ENCODE measurements at places on chromosomes 4 and X. TPM values are rescaled to one million over a fixed set of nuclear protein-coding genes. Genes with fewer than 3 reads are reported as not detected.

SOD3 gene
- total RNA-seq = not detected

SLC6A8 gene
- 6.0 TPM for total RNA-seq

DNA sequence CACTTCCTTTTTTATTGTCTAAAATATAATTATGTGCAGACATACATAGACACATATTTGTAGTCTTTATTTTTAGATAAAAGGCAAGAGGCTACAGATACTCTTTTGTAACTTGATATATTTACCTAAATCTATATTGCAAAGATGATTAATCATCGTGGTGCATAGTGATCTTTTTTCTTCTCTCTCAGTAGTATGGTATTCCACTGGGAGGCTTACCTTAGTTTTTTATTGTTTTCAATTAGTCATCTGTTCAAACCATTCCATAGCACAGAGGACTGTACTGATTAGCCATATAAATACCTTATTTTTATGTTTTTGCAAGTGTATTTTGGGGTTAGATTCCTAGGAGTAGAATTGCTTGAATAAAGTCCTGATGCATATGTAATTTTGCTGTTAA lies 619.7 kb downstream of the GRXCR1 start:
- H3K4me1 ChIP-seq = no peaks in the 10 kb centered on the region
- no peak overlapping the region for H3K27ac ChIP-seq
- no peaks in the 10 kb centered on the region for H3K36me3 ChIP-seq
- H3K27me3 ChIP-seq = no peaks in the 10 kb centered on the region

DNA sequence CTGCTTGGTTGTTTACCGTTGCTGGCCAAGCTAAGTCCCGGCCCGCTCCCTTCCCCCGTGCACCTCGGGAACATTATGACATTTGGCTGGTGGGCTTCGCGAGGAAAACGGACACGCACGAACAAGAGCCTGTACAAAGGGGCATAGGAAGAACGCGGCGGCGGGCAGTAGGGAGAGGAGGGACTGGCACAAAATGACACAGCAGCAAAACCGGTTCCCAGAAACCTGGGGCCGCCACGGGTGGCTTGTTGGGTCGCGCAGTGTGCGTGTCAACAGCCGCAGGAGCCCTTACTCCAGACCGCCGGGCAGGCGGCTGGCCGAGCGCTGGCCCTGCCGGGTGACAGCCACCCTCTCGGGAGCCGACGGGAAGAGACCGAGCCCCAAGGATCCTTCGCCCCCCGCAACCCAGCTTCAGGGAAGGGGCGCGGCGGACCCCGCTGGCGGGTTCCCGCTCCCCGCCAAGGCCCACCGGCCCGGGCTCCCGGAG lies 1.6 kb upstream of the LIN54 start:
- H3K4me3 ChIP-seq = peak overlapping the region; percentile 96
- peak overlapping the region; percentile 90 for H3K27ac ChIP-seq
- no peaks in the 10 kb centered on the region for H3K27me3 ChIP-seq
- peaks cover 51% of the 10 kb centered on the region for H3K4me1 ChIP-seq
- H3K36me3 ChIP-seq = no peaks in the 10 kb centered on the region
- DNase-seq = peak; percentile 26

DNA sequence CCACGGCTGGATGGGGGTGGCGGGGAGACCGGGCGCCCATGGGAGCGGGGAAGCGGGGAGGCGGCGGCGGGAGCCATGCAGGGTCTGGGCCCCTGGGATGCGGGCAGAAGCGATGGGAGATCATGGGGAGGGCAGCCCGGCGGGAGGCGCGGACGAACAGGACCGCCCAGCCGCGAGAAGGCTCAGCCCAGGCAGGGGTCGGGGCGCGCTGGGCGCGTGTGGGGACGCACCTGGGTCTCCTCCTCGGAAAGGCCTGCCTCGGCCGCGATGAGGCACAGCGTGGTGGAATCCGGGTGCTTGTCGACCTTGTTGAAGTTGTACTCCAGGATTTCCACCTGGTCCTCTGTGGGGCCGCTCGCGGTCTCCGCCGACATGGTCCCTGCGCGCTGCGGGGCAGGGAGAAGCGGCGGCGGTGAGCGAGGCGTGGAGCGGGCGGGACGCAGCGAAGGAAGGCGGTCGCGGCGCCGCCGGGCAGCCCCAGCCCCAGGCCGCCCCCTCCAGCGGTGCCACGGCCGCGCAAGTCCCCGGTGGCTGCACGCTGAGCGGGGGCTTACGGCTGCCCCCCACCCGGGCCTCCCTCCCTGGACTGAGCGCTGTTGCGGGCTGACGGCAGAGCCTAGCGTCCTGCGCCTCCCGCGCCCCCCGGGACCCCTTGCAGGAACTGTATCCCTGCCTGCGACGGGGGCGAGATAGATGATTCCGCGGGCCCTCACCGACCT lies 25.3 kb downstream of the HOPX start:
- peak overlapping the region; percentile 85 for H3K27ac ChIP-seq
- H3K36me3 ChIP-seq = peaks cover 17% of the 10 kb centered on the region
- peaks cover 24% of the 10 kb centered on the region for H3K27me3 ChIP-seq
- H3K4me1 ChIP-seq = peaks cover 62% of the 10 kb centered on the region

DNA sequence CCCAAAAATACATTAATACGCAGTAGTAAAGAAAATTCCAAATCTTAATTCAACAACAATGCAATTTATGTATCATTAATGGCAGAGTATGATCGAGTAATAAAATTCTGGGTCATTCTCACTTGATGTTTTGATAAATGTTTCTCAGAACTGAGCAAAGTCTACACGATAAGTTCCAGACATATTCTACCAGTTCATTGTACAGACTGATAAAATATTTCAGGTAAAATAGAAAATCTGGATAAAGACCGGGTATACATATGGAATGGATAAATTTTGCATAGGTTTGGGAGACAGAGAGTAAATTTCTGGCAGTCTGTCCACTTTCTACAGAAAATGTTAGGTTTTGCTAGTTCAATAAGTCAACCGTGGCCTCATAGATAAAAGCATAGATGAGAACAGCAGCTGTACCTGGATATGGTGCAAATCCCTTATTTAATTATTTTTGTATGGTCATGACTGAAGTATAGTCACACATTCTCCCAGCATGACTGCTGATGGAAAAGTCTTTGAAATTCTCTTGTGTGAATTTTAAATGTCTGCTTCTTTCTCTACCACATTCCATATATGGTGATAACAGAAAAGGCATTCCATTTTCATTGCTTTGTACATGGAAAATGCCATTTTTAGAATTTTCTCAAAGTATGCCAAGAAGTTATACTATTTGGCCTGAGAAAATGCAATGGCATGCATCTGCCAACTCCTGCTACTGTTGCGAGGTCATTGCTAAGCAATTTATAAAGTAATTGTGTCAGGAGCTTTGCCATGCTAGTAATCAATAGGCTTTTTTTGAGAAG lies 301.9 kb upstream of the ARSJ start:
- DNase-seq = no peak
- no peak overlapping the region for H3K27ac ChIP-seq
- no peaks in the 10 kb centered on the region for H3K36me3 ChIP-seq
- H3K4me3 ChIP-seq = no peak overlapping the region
- peaks cover 2% of the 10 kb centered on the region for H3K27me3 ChIP-seq

GRCh38 chrX:23752740-23753415 lies 9.8 kb upstream of the ACOT9 start:
- no peaks in the 10 kb centered on the region for H3K27me3 ChIP-seq
- H3K27ac ChIP-seq = no peak overlapping the region
- H3K36me3 ChIP-seq = no peaks in the 10 kb centered on the region
- H3K4me3 ChIP-seq = no peak overlapping the region
